ENCODE measurements at places on chromosomes 6 and 20. TPM values are rescaled to one million over a fixed set of nuclear protein-coding genes. Genes with fewer than 3 reads are reported as not detected.

SYNDIG1 gene
- 26.2 TPM for total RNA-seq

PAX1 gene
- total RNA-seq = 0.20 TPM

NMBR gene
- 5.6 TPM for total RNA-seq

COL20A1 gene
- 10.3 TPM for total RNA-seq

SDCBP2 gene
- 4.1 TPM for total RNA-seq

CFAP206 gene
- 11.5 TPM for total RNA-seq

BMP2 gene
- 8.7 TPM for total RNA-seq

PRICKLE4 gene
- 2.7 TPM for total RNA-seq

MMS22L gene
- 18.9 TPM for total RNA-seq

COL12A1 gene
- 129 TPM for total RNA-seq

NKAIN4 gene
- total RNA-seq = 41.3 TPM

GNAS-AS1 gene
- total RNA-seq = 0.30 TPM

- DNase-seq = no peak
- no peak overlapping the region for H3K4me3 ChIP-seq
- no peaks in the 10 kb centered on the region for H3K27me3 ChIP-seq
- no peaks in the 10 kb centered on the region for H3K36me3 ChIP-seq
- H3K4me1 ChIP-seq = peaks cover 15% of the 10 kb centered on the region
- no peak overlapping the region for H3K27ac ChIP-seq
Measured at GRCh38 chr6:167137081-167137480, 14.2 kb downstream of the CCR6 start.

GRCh38 chr6:11931296-11932035, 80.6 kb upstream of the HIVEP1 start:
- no peak overlapping the region for H3K4me3 ChIP-seq
- H3K4me1 ChIP-seq = no peaks in the 10 kb centered on the region
- no peaks in the 10 kb centered on the region for H3K36me3 ChIP-seq
- no peak overlapping the region for H3K27ac ChIP-seq

GRCh38 chr6:27296106-27296783, 15.8 kb downstream of the POM121L2 start:
- H3K27me3 ChIP-seq = peaks cover 91% of the 10 kb centered on the region
- DNase-seq = no peak
- H3K36me3 ChIP-seq = no peaks in the 10 kb centered on the region
- H3K4me3 ChIP-seq = no peak overlapping the region

- peaks cover 56% of the 10 kb centered on the region for H3K36me3 ChIP-seq
- H3K27me3 ChIP-seq = no peaks in the 10 kb centered on the region
- H3K4me3 ChIP-seq = no peak overlapping the region
- H3K27ac ChIP-seq = no peak overlapping the region
- DNase-seq = no peak
Measured at GRCh38 chr20:50146732-50147662, 6.5 kb downstream of the PEDS1 start.

DNA sequence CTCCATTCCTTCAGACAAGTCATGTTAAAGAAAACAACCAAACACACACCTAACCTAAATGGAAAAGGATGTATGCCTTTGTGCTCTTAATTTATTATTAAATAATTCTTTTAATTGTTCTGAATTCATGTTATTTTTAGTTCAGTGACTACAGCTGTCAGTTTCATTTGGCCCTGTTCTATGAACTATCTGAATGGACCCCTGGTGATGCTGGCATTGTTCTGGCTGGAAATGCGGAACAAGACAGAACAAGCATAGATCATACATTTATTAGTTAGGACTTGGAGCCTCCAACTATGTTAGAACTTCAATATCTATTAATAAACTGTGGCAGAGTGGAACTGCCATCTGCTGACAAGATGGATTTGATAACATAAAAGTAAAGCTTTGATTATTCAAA, 5.7 kb downstream of the MAP3K7 start:
- no peak overlapping the region for H3K4me3 ChIP-seq
- H3K4me1 ChIP-seq = peaks cover 4% of the 10 kb centered on the region
- H3K27ac ChIP-seq = no peak overlapping the region
- no peaks in the 10 kb centered on the region for H3K36me3 ChIP-seq

DNA sequence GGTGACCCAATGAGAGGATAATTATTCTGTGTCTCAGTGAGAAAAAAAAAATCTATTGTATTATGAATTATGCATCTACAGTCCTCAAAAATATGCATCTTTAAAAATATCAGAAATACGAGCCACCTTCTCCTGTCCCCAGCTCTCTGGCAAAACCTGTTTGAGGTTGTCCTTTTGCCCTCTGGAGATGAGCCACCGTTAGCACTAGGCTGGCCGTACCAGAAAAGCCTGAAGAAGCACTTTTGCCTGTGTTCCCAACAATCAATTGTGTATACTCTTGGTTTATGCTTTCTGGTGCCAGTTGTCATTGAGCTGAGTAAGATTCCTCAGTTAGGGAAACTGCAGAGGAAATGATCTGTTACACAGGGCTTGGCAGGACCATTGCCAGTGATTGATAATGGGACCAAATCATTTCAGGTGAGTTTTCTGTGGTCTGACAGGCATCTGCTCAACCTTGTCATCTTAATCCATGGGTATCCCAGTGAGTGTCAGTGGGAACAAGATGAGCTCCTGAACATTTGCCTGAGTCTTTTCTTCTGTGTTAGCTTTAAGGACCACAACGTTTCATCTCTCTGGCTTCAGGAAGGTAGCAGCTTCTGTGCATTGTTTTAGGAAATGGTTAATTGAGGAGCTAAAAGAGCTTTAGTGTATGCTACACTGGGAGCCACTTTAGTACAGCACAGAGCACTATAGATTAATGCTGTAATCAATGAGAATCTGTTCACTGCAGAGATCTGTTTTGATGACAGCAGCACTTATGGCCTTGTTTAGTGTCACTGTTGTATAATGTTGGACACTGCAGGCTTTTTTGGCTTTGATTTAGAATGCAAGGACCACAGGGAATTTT, 330.1 kb downstream of the RIMS1 start:
- no peak for DNase-seq
- no peaks in the 10 kb centered on the region for H3K27me3 ChIP-seq
- no peak overlapping the region for H3K4me3 ChIP-seq
- H3K4me1 ChIP-seq = no peaks in the 10 kb centered on the region

DNA sequence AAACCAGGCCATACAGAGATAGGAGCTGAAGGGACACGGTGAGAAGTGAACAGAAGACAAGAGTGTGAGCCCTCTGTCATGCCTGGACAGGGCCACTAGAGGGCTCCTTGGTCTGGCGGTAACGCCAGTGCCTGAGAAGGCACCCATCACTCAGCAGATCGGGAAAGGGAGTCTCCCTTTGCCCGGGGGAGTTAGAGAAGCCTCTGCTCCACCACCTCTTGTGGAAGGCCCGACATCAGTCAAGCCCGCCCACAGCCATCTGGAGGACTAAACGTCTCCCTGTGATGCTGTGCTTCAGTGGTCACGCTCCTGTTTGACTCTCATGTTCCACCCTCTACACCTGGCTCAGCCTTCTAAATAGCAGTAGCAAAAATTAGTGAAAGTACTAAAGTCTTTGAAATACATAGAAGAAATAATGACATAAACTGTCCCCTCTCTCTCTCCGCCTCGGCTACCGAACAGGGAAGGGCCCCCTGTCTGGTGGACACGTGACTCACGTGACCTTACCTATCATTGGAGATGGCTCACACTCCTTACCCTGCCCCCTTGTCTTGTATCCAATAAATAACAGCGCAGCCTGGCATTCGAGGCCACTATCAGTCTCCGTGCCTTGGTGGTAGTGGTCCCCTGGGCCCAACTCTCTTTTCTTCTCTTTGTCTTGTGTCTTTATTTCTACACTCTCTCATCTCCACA, 66.7 kb downstream of the RPP21 start:
- H3K27me3 ChIP-seq = peaks cover 28% of the 10 kb centered on the region
- H3K4me3 ChIP-seq = no peak overlapping the region
- H3K27ac ChIP-seq = no peak overlapping the region
- H3K4me1 ChIP-seq = no peaks in the 10 kb centered on the region

- H3K27ac ChIP-seq = no peak overlapping the region
- no peak for DNase-seq
- no peak overlapping the region for H3K4me3 ChIP-seq
- no peaks in the 10 kb centered on the region for H3K27me3 ChIP-seq
Measured at GRCh38 chr6:157571269-157571668, 190.3 kb downstream of the ZDHHC14 start.

GRCh38 chr6:34644716-34645115, 51.9 kb downstream of the ILRUN start:
- peaks cover 3% of the 10 kb centered on the region for H3K36me3 ChIP-seq
- no peak overlapping the region for H3K4me3 ChIP-seq
- H3K4me1 ChIP-seq = no peaks in the 10 kb centered on the region
- no peak overlapping the region for H3K27ac ChIP-seq
- H3K27me3 ChIP-seq = no peaks in the 10 kb centered on the region

- H3K36me3 ChIP-seq = no peaks in the 10 kb centered on the region
- H3K4me1 ChIP-seq = no peaks in the 10 kb centered on the region
- DNase-seq = no peak
Measured at GRCh38 chr6:146364816-146365594, 178.6 kb upstream of the RAB32 start.

GRCh38 chr6:57303931-57304681, 13.3 kb upstream of the PRIM2 start:
- no peak overlapping the region for H3K4me3 ChIP-seq
- H3K4me1 ChIP-seq = no peaks in the 10 kb centered on the region
- H3K36me3 ChIP-seq = no peaks in the 10 kb centered on the region
- no peak for DNase-seq
- no peaks in the 10 kb centered on the region for H3K27me3 ChIP-seq

GRCh38 chr6:5058254-5058653, 26.9 kb upstream of the PPP1R3G start:
- no peaks in the 10 kb centered on the region for H3K27me3 ChIP-seq
- H3K4me1 ChIP-seq = no peaks in the 10 kb centered on the region
- H3K27ac ChIP-seq = no peak overlapping the region
- DNase-seq = no peak
- no peaks in the 10 kb centered on the region for H3K36me3 ChIP-seq

GRCh38 chr6:145372671-145373151, 362.6 kb downstream of the EPM2A start:
- peak; percentile 67 for DNase-seq
- H3K27ac ChIP-seq = no peak overlapping the region
- H3K4me3 ChIP-seq = no peak overlapping the region
- H3K4me1 ChIP-seq = no peaks in the 10 kb centered on the region
- no peaks in the 10 kb centered on the region for H3K27me3 ChIP-seq

GRCh38 chr6:4920914-4921410, 82.9 kb downstream of the RPP40 start:
- H3K36me3 ChIP-seq = no peaks in the 10 kb centered on the region
- no peaks in the 10 kb centered on the region for H3K4me1 ChIP-seq
- no peak for DNase-seq
- no peaks in the 10 kb centered on the region for H3K27me3 ChIP-seq
